Subcutaneous preadipocyte (primary cell): ENCODE measurements at places on chromosomes 3 and 15. TPM values are rescaled to one million over a fixed set of nuclear protein-coding genes. Genes with fewer than 3 reads are reported as not detected.

Gene ARPP19
- 76.8 and 109 TPM in 2 replicates for total RNA-seq

Gene MYL3
- not detected in 2 replicates for total RNA-seq

Gene TMEM202
- not detected in 2 replicates for total RNA-seq

Gene NBEAL2
- 3.3 and 4.5 TPM in 2 replicates for total RNA-seq

Gene PTH1R
- 0.39 and 1.1 TPM in 2 replicates for total RNA-seq

Gene LRTM1
- not detected in 2 replicates for total RNA-seq

Gene HDDC3
- 15.8 and 20.3 TPM in 2 replicates for total RNA-seq
